NCI-H1105 (cell line): ENCODE measurements at places on chromosomes 16 and 17.

DNA sequence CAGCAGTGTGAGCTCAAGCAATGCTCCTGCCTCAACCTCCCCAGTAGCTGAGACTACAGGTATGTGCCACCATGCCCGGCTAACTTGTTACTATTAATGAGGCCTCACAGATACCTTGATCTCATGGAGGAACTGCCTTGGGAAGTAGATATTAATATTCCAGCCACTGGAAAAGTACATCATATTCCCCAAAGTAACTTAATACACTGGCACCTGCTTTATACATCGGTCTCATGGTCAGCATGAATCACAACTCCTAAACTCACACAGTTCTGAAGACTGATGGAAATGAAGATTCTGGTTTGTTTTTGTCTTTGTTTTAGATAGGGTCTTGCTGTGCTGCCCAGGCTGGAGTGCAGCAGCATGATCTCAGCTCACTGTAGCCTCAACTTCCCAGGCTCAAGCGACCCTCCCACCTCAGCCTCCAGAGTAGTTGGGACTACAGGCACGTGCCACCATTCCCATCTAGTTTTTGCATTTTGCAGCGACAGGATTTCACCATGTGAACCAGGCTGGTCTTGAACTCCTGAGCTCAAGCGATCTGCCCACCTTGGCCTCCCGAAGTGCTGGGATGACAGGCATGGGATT, 28.2 kb downstream of the ADCY9 start:
- DNase-seq, result no peak

DNA sequence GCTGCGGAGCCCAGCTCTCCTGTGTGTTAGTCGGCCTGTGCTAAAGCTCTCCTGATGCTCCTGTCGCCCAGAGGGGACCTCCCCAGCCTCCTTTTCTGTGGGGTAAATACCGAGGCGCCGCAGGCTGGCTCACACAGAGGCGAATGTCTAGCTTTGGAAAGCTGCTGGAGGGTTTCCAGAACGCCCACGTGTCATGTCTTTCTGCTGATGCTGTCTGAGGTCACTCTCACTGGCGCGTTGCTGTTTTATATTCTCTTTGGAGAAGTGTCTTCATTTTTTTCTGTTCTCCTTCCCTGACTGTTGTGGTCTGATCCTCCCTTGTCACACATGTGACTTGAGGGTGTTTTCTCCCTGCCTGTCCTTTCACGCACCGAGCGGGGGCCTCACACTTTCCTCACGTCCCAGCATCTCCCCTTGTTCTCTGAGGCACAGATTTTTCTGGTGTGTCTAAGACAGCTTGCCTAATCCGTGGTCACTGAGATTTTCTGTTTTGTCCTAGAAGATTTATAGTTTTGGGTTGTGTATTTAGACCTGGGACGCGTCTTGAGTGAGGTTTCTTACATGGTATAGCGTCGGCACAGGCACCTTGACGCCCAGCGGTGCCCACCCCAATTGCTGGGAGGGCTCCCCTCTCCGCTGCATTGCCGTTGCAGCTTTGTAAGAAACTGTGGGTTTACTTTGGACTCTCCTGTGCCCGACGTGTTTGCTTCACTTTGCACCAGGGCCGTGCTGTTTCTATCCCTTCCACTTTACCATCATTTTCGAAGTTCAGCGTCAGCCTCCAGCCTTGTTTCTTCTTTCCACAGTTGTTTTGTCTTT, 92.1 kb upstream of the ZNF750 start:
- no peak for DNase-seq

DNA sequence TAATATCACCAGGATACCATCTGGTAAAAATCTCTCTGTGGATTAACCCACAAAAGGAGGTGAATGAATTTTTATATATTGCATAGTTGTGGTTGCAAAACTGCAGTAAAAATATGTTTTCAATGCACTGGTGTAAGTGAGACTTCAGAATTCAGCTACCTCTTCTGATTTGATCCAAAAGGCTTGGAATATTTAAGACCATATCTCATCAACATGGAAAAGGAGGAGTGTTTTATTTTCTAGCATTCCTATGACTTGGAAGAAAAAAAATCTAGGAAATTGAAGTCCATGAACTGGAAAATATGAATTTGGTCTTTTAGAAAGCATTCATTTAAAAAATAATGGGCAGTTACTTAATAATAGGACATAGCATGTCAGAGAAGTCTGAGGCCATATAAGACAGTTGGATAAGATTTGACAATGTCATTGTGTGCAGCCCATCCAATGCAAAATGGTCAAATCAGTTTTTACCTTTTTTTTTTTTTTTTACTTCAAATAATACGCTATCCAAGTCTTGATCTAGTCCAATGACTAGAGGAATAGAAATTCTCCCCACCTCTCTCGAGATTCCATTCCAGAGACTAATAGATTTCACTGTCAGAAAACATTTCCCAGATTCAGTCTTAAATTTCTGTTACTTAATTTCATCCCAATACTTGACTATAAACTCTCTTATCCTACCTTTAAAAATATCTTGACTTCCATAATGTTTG, 364.9 kb upstream of the PMFBP1 start:
- DNase-seq, result no peak

DNA sequence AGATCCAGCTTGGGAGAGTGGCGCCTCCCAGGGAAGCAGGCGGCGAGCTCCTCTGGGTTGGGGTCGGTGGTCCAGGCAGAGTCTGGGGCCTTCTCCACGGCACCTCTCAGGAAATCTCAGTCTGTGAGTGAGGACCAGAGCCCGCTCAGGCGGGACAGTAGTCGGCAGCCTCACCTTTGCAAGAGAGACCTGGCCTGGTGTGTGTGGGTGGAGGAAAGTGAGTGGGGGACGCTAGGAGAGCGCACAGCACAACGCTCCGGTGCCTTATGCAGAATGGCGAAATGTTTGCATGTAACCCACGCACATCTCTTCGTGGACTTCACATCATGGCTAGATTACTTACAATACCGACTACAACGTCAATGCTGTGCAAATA, 2.2 kb downstream of the AHSP start:
- DNase-seq, result peak; percentile 6

DNA sequence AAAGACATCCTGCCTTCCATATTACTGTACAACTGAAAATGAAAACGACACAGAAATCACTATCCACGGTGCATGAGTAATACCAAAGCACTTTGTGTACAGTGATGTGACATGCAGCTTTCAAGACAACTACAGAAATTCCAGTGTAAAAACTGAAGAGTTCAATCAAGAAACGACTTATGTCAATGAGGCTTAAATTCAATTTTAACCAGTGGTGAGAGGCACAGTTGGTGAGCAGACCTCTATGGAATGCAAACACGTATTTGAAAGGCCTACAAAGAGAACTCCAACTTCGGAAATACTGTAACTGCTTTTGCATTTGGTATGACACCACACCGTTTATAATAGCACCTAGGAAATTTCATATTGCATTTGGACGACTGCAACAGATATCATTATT, 87.6 kb downstream of the USP31 start:
- no peak for DNase-seq

GRCh38 chr17:78330570-78331224, 29.2 kb downstream of the SOCS3 start:
- no peak for DNase-seq

DNA sequence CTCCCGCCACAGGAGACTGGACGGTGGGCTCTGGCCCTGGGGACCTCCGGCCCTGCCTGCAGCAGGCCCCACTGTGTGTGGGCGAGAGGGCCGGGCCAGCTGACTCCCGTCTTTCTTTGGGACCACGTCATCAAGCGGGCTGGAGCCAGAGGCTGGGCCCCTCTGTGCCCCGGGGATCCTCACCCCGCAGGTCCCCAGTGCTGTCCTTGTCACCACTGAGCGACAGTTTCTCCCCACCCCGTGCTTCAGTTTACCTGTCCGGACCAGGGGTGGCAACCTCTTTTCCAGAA, 181.9 kb upstream of the ZNF469 start:
- DNase-seq, result no peak

DNA sequence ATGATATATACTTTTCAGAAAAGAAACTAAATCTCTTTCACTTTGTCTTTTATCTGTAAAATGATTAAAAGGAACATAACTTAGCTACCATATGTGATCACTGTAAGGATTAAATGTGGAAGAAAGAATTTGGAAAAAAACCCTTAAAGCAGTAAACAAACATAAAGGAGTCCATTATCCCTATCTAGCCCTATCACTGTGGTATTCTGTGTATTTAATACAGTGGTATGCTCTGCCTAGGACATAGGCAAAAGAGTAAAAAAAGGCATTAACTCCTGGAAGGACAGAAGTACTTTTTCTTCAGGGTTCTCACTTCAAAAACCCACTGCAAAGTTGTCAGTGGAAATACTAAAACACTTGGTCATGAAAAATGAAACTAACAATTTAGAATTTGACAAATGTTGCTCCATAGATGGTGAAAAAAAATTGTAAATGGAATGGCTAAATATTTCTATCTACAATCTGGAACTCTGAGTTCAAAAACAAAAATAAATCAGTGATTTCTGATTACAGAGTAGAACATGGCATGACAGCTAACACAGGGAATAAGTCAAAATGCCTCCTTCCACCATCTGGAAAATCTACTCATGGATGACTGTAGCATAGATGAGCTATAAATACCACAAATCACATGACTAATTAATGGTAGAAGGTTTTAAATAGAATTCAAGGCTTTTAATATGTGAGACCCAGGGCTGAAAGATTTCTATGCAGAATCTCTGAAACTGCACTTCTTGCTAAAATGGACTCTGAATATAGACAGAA, 140.1 kb downstream of the ITFG1 start:
- no peak for DNase-seq

DNA sequence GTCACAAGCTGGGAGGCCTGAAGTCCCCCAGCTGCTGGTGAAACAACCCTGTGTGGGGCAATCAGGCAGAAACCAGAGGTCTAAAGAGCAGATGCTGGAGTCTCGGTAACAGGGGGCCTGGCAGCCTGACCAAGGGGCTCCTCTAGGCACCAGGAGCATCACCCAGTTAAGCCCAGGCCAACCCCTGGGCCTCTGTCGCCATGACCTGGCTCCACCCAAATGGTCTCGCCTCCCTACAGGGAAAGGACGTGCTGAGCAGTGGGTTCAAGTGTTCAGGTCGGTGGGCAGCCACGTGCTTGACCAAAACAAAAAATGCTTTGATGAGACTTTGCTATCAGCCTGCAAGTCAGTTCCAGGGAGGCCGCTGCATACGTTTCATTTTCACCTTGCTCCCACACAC, 240.3 kb downstream of the ZNF423 start:
- no peak for DNase-seq

- no peak for DNase-seq
Measured at GRCh38 chr16:66950437-66950836, 10.6 kb upstream of the CES3 start.

- DNase-seq, result no peak
Measured at GRCh38 chr16:66136841-66137240, 229.7 kb upstream of the CDH5 start.
